ENCODE measurements at places on chromosomes 4 and X. TPM values are rescaled to one million over a fixed set of nuclear protein-coding genes. Genes with fewer than 3 reads are reported as not detected.

DNA sequence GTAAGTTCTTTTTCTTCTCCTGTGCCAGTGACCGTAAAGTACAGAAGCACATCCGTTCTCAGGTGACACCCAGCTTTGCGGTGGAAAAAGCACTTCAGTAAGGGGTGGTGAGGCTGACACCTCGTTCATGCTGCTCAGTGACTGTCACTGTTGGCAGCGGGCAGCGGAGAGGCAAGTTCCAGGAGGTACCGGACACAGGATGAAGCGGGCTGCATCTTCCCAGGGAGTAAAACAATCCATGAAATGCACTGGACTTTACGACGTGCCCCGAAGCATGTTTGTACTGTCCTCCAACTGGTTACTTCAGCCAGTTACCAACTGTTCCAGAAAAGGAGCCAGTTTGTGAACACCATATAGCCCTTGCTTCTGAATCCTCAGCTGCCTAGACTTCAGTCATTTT, 110.7 kb downstream of the ZNF827 start:
- DNase-seq = no peak
- no peaks in the 10 kb centered on the region for H3K27me3 ChIP-seq
- H3K4me1 ChIP-seq = peaks cover 53% of the 10 kb centered on the region
- no peak overlapping the region for H3K4me3 ChIP-seq

DNA sequence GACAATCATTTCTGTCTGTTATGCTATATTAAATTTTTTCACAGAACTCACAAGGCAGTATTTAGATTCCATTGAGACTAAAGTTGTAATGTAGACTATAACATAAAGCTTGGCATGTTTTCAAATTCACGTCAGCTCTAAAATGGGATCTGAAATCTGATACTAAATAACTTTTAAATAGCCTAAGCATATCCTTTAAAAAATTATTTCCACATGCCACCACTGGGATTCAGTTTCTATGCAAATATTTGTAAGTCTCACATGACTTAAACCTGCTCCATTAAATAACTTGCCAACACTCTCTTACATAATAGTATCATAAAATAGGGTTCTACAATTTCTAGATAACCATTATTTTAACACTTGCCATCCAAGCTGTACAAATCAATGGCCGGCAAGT, 32.4 kb downstream of the KLHL8 start:
- no peaks in the 10 kb centered on the region for H3K27me3 ChIP-seq
- DNase-seq = no peak
- no peak overlapping the region for H3K4me3 ChIP-seq
- H3K36me3 ChIP-seq = peaks cover 7% of the 10 kb centered on the region
- no peak overlapping the region for H3K27ac ChIP-seq

DNA sequence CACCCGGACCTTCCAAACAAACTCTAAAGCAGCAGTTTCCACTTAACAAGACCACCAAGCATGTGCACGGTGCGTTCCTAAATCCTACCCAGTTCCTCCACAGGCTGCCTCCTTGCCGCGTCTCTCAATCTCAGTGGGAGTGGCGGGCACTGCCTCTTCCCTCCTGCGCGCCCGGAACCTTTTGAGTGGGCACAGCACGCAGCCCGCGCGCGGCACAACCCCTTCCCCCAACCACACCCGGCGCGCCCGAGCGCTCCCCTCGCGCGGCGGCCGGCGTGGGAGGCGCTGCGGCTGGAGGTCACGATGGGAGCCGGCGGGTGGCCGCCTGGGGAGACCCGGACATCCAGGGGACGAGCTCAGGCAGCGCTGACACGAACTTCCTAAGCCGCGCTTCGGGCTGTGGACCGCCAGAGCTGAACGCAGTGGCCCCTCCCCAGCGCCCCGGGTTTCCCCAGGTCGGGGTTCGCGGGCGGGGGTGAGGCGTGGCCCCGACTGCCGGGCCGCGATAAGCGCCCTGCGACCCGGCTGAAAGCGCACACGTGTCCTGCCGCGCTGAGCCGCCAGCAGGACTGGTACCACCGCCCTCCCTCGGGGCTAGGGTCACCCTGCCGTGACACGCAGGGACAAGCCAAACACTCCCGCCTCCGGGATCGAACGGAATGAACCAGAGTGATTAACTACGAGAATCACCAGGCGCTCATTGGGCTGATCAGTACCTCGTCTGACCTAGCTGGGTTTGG, at the start of gene ABCG2:
TSS of gene ABCG2 (minus strand) at position 151 of the 740 bp plus-strand sequence. CDS start 18,644 bp downstream, outside the sequence.
- peaks cover 15% of the 10 kb centered on the region for H3K4me1 ChIP-seq
- no peaks in the 10 kb centered on the region for H3K36me3 ChIP-seq
- H3K4me3 ChIP-seq = peak within 1 kb of the TSS; percentile 81
- H3K27me3 ChIP-seq = peaks cover 26% of the 10 kb centered on the region
- peak; percentile 63 for DNase-seq

DNA sequence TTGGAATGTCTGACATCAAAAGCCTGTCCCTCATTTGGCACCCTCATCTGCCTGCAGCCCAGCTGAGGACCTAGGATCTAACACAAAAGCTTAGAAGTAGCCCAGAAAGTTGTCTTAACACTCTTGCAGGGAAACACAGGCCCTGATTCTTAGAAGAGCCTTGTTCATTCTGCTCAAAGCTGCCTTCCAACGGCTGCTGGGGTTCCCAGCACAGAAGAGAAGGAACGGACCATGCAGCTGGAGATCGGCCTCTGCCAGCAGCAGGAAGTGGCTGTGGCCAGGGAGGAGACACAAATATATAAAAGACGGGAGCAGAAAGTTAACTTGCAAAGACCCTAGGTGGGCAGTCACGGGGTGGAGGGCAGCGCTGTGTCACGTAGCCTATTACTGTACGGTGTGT, 20.4 kb downstream of the PRPS2 start:
- H3K27me3 ChIP-seq = no peaks in the 10 kb centered on the region
- H3K36me3 ChIP-seq = peaks cover 23% of the 10 kb centered on the region
- no peak for DNase-seq
- H3K4me3 ChIP-seq = no peak overlapping the region
- H3K4me1 ChIP-seq = peaks cover 21% of the 10 kb centered on the region

The BTC gene
- total RNA-seq = not detected

GRCh38 chr4:147617841-147618691, 869 bp downstream of the TMEM184C start:
- peak overlapping the region; percentile 95 for H3K4me3 ChIP-seq
- DNase-seq = no peak
- H3K36me3 ChIP-seq = peaks cover 22% of the 10 kb centered on the region
- peaks cover 14% of the 10 kb centered on the region for H3K27me3 ChIP-seq

DNA sequence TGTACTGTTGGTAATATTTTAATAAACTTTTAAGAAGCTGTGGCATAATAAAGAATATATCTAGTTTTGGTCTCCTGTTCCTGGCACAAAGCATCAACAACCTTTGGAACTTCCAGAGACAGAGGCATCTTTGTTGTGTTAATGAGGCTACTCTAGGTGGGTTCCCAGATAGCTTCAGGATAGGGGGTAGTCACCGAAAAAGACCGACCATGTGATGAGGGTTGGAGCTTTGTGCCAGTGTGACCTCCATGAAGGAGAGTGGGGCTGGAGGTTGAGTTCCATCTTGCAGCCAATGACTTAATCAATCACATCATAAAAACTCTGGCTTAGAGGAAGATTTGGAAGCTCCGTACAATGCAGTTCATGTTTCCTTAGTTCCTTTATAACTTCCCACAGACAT, 9.9 kb downstream of the PPAT start:
- no peak overlapping the region for H3K27ac ChIP-seq
- H3K4me1 ChIP-seq = peaks cover 35% of the 10 kb centered on the region
- no peak for DNase-seq
- peaks cover 10% of the 10 kb centered on the region for H3K36me3 ChIP-seq

The AADAT gene
- total RNA-seq = not detected

DNA sequence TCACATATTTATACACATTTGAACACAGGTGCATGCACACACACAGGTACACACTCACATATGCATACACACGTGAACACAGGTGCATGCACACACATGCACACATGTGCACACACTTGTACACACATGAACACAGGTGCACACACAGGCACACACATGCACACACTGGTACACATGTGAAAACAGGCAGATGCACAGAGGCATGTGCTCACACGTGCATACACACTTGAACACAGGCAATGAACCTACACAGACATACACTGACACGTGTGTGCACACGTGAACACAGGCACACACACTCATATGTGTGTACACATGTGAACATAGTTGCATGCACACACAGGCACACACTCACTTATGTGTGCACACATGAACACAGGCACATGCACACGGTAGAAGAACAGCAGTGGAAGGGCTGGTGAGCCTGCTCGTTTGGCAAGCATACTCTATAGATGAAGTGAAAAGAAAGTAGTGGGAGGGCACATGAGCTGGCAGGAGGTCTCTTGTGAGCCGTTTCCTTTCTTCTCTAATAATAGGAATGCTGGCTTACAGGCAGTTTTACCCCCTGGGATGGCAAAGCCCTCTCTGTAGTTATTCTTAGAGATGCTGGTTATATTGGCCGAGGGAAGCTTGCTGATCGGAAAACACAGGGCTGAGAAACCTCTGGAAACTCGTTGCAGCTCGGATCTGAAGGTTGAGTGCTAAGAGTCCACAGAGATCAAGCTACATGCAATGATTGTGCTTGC, 279.6 kb upstream of the CLNK start:
- no peaks in the 10 kb centered on the region for H3K36me3 ChIP-seq
- H3K27me3 ChIP-seq = no peaks in the 10 kb centered on the region
- no peaks in the 10 kb centered on the region for H3K4me1 ChIP-seq

DNA sequence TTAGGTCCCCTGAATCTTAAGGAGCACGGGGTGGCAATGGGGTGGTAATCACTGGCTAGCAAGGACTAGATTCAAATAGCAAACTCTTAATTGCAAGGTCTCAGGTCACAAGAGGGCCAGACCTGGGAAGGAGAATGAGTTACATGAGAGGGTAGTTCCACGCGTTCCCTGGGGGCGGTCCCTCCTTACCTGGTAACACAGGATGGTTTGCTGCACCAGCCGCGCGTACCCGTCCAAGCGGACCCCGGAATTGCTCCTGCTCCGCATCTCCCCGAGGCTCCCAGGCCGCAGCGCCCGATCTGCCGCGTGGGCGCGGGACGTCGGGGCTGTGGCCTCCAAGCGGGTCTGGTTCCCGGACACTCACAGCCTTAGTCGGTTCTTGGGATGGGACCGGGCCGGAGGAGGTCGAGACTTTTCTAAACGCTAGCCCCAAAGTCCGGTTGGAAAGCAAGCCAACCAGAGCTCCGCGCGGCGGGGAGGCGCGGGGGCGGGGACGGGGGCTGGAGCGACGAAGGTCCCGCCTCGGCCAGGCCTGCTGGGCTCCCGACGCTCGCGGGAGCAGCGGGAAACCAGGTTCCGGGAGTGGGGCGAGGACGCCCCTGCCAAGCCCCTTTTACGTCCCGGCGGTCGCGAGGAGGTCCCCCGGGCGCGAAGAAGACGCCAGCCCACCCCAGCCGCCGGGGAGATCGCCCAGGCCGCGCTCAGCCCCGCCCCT, at the start of gene PHKA2:
TSS of gene PHKA2 (minus strand) at position 449 of the 715 bp plus-strand sequence. CDS start at position 267, 182 bp downstream.
- DNase-seq = no peak
- peaks cover 20% of the 10 kb centered on the region for H3K4me1 ChIP-seq
- peaks cover 1% of the 10 kb centered on the region for H3K36me3 ChIP-seq
- H3K27ac ChIP-seq = peak within 1 kb of the TSS; percentile 80
- peak within 1 kb of the TSS; percentile 77 for H3K4me3 ChIP-seq
- H3K27me3 ChIP-seq = no peaks in the 10 kb centered on the region

GRCh38 chrX:40406330-40406859, 174.4 kb upstream of the ATP6AP2 start:
- H3K27ac ChIP-seq = no peak overlapping the region
- H3K4me1 ChIP-seq = no peaks in the 10 kb centered on the region

GRCh38 chrX:153560000-153560399, 38.9 kb downstream of the CCNQ start:
- no peak overlapping the region for H3K27ac ChIP-seq
- H3K4me3 ChIP-seq = no peak overlapping the region
- H3K4me1 ChIP-seq = no peaks in the 10 kb centered on the region

DNA sequence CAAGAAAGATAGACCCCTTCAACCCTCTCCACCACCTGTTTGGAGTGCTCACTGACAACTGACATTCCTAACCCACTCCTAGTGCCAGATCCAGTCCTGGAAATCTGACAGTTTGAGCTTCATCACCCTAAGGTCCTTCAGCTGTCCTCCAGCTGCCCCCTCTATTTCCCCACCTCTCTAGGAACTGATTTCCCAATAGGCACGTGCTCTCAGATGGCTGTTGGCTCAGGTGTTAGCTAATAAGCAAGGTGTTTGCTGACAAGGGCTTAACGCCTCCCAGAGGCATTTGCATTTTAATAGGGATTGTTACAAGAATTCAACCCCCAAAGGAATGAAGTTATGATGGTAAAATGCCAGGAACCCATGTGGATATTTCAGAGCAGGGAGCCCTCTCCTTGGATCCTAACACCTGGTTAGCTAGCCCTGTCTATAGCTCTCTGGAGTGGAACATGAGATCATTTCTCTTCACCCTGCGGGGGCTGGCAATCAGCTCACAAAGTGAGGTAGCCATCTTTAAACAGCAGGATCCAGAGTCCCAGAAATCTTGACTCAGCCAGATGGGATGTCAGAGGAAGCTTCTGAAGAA, 348.5 kb upstream of the SFRP2 start:
- no peak overlapping the region for H3K4me3 ChIP-seq
- H3K4me1 ChIP-seq = no peaks in the 10 kb centered on the region
- no peak for DNase-seq
- no peaks in the 10 kb centered on the region for H3K36me3 ChIP-seq
- no peaks in the 10 kb centered on the region for H3K27me3 ChIP-seq

The PPP4R3C gene
- not detected for total RNA-seq

DNA sequence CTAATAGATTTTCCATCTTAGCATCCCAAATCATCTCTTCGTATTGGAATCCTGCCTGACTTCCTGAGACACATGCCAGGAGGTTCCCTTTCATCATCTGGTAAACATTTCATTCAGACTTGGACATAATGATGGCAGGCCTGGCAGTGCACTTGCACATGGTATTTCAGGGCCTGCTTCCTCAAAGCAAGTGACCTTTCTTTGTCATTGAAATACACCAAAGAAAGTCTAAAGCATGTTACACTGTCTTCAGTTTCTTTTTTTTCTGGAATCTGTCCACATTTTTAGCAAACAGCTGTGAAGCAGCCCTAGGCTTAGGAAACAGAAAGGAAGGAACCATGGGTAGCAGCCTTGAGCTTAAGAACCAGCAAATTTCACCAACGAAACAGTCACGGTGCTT, 205.9 kb upstream of the VCX start:
- H3K27ac ChIP-seq = no peak overlapping the region
- no peak overlapping the region for H3K4me3 ChIP-seq
- H3K27me3 ChIP-seq = no peaks in the 10 kb centered on the region
- no peaks in the 10 kb centered on the region for H3K36me3 ChIP-seq
- no peak for DNase-seq

The NDST3 gene
- not detected for total RNA-seq
